ENCODE measurements at places on chromosomes 5 and 9. TPM values are rescaled to one million over a fixed set of nuclear protein-coding genes. Genes with fewer than 3 reads are reported as not detected.
A peak's percentile ranks its signal among the peaks of the same experiment; 100 is the strongest.

DNA sequence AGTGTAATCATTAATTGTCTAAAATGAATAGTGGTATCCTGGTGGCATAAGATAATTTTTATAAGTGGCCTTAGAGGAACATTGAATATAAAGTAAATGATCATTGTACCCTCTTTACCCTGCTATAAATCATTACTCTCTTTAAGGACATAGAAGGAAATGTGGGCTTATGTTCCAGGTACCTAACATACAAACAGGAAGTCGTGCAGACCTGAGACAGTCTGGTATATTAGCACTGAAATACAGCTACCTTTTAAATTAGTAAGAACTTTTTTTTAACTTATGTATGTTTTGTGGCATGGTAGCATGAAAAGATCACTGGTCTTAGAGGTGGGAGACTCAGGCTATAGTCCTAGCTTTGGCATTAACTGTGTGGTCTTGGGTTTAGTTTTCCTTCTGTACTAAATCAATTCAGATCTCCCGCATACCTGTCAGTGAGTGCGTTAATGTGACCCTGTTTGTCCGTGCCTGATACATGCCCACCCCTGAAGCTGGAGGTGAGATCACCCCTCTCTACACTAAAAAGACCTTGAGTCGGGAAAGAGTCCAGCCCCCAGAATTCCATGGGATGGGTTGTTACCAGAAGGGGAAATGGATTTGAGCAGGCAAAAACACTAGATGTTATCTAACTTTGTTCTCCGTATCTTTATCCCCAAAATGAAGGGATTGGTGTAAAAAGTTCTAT, 59.4 kb upstream of the ERBIN start:
- no peak for DNase-seq

SLC6A3 gene
- not detected for total RNA-seq

GRCh38 chr5:35438786-35439185, 178.9 kb upstream of the SPEF2 start:
- DNase-seq: no peak

DNA sequence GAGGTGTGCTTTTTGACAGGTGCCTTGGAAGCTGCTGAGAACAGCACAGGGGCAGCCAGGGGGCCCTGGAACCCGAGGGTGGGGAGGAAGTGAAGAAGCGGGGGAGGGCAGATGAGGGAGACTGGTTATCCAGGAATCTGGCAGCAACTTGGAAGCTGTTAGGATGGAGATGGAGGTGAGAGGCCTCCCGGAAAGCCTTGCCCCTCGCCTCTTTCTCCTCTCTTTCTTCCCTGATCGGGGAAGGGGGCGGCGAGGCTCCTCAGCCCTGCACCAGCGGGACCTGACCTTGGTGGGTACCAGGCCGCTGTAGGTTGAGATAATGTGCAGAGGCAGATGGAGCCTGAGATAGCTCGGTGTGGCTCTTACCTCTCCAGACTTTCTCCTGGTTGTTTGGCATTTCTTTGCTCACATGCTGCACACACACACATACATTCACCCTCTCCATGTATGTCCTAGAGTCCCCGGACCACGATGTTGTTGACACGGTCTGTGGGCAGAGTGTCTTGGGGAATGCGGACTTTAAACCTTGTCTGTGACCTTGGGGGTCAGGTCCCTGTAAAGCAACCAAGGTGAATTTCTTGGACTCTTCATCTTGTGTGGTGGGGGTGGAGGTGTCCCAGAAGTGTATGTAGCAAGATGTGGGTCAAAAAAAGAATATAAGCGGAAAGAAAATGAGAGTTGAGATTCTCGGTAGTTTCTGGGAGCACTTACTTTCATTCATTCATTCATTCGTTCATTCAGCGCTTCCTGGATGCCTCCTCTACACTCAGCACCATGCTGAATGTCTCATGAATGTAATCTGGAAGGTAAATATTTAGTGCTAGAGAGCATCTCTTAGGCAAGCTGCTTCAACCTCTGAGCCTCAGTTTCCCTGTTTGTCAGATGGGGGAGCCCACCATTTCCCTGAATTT, 1.6 kb downstream of the WWC1 start:
- no peak for DNase-seq

- DNase-seq: no peak
These were observed 91.1 kb downstream of the MRPS27 start for GRCh38 chr5:72228960-72229359.

DNA sequence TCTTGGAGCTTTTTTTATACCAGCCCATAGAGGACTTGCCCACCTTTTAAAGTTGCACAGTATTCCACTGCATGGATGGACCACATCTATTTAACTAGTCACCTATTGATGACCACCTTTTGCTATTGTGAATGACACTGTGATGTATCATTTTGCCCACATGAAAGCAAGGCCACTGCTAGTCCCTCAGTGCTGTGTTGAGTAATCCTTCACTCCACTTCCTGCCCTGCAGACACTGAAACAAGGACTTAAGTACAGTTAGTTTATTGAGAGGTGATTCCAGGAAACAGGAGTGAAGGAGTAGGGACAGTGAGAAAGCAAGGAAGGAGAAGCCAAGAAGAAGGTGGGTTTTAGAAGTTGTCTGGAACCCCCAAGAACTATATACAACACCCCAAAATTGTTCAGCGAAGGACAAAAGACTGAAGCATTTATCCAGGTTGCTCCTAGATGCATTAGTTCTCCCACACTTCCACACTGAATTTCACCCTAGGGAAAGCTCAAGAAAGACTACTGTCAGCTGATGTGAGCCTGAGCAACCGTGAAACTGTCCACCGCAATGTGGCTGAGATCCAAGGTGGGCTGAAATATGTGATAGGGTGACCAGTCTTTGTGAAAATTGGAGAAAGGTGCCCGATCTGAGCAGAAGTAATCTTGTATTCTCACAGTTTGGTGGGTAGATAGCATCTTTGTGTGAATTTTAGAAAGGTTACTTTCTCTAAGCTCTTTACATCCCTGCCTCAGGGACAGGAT, 45.2 kb upstream of the ANKRD31 start:
- DNase-seq: no peak

DNA sequence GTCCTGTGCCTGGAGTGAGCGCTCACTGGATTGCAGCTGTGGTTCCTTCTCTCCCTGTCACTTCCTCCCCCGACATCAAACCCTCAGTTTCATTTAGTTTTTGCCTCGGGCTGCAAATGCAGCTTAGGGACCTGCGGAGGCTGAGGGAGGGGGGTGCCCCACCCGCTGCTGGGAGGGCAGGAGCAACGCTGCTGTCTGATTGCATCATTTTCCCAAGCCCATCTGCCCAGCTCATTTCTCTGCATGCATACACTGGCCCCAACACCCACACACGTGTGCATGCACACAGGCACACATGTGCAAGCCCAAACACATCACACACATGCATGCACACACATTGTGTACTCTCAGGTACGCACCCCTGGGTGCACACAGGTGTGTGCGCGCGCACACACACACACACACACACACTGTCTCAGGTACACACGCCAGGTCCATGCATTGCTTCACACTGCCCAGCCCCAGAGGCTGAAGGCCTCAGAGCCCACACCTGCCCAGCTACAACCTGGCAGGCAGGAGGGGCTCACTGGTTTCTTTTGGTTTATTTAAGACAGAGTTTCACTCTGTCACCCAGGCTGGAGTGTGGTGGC, 3.4 kb downstream of the ASS1 start:
- no peak for DNase-seq

GRCh38 chr5:171295801-171296200, 13.2 kb upstream of the TLX3 start:
- DNase-seq: no peak

GRCh38 chr9:83538172-83538889, at the start of gene FRMD3:
Gene FRMD3 (minus strand): TSS chr9:83538401. CDS start chr9:83538231, 170 bp downstream.
- DNase-seq: peak; percentile 88

DNA sequence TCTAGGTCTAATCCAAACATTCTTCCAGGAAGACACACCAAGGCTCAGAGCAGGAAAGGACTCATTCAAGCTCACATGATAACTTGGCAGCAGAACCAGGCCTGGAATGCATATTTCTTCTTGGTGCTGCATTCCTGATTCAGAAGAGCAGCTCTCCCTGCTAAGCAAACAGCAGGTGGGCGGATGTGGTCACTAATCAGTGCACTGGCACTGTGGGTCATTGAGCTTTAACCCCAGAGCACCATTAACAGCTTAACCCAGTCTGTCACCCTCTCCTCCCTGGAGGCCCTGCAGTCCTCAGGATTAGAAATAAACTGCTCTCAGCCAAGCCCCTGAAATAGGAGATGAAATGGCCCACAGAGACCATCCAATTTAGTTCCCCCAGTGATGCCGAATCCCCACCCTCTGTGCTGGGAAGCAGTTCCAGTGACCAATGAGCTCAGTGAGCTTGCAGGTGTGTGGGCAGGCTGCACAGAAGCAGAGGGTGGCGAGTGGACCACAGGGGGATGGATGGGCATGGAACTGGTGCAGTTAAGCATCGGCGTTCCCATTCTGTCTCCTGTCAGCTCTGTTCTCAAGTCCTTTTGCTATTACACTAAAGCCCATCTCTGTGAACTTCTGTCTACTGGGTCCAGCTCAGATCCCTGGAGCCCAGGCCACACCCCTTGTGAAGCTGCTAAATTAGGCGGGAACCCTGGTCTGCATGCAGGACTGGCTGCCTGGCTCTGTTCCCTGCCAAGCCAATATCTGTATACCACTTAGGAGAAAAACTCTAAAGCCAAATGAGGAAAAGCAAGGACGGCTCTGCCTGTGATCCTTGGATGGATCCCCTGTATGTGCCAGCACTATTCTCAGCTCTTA, 16.6 kb upstream of the MEGF9 start:
- peak; percentile 82 for DNase-seq

- no peak for DNase-seq
These were observed 20.2 kb downstream of the ASTN2 start for GRCh38 chr9:117394655-117395054.

TTC16 gene
- total RNA-seq: under 0.01 TPM

- no peak for DNase-seq
These were observed 22.6 kb downstream of the SLC6A18 start for GRCh38 chr5:1247811-1248210.

CDKN2AIPNL gene
- total RNA-seq: 17.4 TPM

DNA sequence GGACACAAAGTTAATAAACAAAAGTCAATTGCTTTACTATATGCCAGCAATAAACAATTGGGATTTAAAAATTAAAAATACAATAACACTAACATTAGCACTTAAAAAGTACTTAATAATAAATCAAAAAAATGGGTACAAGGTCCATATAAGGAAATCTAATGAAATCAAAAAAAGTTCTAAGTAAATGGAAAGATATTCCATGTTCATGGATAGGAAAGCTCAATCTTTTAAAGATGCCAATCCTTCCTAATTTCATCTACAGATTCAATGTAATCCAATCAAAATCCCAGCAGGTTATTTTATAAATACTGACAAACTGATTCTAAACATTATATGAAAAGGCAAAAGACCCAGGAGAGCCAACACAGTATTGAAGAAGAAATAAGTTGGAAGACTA, 41.9 kb downstream of the BTNL9 start:
- no peak for DNase-seq

- no peak for DNase-seq
These were observed 543.1 kb downstream of the TLE1 start for GRCh38 chr9:81146241-81146640.

CEP72 gene
- 2.7 TPM for total RNA-seq

- no peak for DNase-seq
These were observed 26.8 kb upstream of the SLC12A7 start for GRCh38 chr5:1138445-1139245.

GLRA1 gene
- not detected for total RNA-seq

- no peak for DNase-seq
These were observed 78.4 kb upstream of the CKMT2 start for GRCh38 chr5:81154725-81155124.

LRSAM1 gene
- 13.0 TPM for total RNA-seq

CACNA1B gene
- total RNA-seq: under 0.01 TPM

DNA sequence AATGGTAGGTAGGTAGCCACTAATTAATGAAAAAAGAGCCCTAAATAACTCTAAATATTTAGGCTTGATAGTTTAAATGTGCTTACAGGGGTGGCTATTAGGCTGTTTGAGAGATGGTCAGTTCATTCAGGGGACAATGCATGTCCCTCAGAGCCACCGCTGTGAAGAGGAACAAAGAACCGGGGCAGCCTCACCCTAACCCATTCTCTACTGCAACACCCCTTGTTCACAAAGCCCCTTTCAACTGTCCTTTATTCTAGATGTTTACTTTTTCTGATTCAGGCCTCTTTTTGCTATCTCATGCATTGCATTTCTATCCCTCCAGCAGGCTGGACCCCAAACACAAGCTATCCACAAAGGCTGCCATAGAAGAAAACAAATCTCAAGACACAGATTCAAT, 906.7 kb downstream of the NR2F1-AS1 start:
- DNase-seq: no peak

BTNL3 gene
- total RNA-seq: not detected

DNA sequence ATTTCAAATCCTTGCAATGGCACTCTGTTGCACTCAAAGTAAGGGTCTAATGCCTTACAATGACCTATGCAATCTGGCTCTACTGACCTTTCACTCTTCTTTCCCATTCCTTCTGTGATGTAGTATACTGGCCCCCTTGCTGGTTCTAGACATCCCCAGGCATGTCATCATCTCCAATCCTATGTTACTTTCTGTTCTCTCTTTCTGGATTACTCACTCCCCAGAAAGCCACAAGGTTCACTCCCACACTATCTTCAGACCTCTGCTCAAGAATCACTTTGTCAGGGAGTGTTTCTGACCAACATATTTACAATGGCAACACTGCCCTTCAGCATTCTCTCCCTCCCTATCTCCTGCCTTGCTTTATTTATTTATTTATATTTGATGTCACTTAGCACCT, 802.2 kb upstream of the WWC1 start:
- DNase-seq: peak; percentile 6

DNA sequence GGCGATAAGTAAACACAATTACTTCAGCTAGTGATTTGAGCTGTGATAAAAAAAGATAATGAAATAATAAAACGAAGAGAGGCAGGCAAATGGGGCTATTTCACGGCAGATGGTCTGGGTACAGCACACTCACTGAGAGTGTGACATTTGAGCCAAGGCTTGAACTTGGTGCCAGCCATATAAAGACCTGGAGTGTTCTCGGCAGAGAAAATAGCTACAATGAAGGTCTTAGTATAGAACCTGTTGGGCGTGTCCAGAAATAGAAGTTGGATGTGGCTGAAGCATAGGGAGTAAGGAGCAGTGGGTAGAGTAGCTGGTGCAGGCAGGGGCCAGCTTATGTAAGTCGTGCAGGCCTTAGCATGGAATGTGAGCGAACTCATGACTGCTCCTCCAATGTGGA, 660.3 kb upstream of the WWC1 start:
- DNase-seq: no peak

GRCh38 chr5:153209016-153209415, 281.5 kb upstream of the GRIA1 start:
- no peak for DNase-seq

HACD4 gene
- 6.8 TPM for total RNA-seq

- DNase-seq: no peak
These were observed 105.0 kb downstream of the ANKRD55 start for GRCh38 chr5:56128113-56128512.

PCDHGA8 gene
- total RNA-seq: 3.5 TPM

ZNF454 gene
- total RNA-seq: 3.8 TPM

DNA sequence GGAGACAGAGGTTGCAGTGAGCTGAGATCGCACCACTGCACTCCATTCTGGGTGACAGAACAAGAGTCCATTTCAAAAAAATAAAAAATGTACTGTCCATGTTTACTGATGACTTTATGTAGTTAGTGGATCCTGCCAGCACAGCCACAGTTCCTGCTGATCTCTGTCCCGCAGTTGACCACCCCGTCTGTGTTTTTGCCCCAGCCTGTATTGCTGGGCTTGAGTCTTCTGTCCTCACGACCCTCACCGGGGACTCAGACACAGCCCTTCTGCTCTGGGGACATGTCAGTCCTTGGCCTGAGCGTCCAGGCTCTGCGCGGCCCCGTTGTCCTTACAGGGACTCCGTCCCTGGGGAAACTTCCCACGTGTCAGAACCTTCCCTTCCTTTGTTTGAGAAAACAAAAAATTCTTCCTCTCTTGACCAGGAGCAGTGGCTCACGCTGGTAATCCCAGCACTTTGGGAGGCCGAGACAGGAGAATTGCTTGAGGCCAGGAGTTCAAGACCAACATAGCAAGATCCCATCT, 14.5 kb downstream of the SURF6 start:
- no peak for DNase-seq
